ENCODE measurements at places on chromosomes 12 and 14.

DNA sequence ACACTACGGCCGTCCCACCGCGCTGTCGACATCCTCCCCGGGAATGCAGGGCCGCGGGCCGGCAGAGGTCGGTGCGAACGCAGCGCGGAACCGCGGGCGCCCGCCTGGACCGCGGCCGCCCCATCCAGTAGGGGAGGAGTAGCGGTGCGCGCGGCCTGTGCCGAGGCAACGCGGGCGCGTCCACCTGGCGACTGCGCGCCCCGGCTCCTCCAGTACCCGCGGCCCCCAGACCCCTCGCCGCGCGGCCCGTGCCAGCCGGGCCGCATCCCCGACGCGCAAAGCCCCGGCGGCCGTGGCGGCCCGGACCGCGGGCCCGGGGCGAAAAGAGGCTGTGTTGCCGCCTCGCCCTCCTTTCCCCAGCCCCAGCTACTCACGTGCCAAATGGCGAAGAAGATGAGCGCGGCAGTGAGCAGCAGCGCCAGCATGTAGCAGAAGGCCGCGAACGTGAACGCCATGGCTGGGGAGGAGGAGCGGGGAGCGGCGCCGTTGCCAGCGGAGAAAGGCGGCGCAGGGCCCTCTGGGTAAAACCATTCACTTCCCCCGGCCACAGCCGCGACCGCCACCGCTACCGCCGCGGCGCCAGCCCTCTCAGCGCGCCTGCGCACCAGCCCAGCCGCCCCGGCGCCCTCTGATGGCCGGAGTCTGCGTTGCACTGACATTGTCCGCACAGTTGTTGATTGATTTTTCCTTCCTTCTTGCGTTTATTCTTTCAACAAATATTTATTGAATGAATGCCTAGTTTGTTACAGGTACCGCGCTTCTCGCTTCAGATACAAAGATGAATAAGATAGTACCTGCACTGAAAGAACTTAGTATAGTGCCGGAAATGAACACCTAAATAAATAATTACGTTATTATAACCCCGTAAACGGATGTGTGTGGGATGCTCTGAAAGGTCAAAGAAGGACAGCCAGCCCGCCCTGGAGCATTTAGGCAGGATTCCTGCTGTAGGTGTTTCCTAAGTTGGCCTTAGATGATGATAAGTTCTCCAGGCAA lies at the start of gene CNIH1:
TSS of gene CNIH1 (minus strand) at position 502 of the 996 bp plus-strand sequence. CDS start at position 455, 47 bp downstream.
- peak; percentile 81 for DNase-seq

GRCh38 chr12:2722806-2723205 lies 72.0 kb upstream of the FKBP4 start:
- no peak for DNase-seq

DNA sequence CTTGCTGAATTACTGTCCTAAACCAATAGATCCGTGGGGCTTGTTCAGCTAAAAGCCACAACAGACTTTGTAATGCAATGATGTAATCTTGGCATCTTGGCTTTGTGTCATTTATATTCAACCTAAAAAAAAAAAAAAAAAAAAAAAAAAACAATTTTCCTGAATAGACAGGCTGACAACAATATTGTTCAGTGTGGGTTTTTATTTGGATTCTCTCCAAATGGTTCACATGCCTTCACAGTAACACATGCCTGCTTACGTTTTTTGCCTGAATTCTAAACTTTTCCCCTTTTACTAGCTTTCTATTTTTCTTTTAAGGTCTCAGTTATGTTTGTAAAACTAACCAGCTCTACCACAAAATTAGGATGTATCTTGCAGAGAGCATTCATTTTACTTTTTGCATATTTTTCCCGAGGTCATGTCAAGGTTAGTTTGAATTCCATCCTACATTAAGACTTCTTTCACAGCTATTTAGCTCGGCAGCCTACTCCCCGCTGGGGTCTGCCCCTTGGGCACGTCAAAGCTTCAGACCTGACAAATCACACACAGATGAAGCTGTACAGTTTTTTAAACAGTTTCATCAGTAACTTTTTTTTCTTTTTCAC lies 213.7 kb upstream of the NPAS3 start:
- DNase-seq, result no peak

DNA sequence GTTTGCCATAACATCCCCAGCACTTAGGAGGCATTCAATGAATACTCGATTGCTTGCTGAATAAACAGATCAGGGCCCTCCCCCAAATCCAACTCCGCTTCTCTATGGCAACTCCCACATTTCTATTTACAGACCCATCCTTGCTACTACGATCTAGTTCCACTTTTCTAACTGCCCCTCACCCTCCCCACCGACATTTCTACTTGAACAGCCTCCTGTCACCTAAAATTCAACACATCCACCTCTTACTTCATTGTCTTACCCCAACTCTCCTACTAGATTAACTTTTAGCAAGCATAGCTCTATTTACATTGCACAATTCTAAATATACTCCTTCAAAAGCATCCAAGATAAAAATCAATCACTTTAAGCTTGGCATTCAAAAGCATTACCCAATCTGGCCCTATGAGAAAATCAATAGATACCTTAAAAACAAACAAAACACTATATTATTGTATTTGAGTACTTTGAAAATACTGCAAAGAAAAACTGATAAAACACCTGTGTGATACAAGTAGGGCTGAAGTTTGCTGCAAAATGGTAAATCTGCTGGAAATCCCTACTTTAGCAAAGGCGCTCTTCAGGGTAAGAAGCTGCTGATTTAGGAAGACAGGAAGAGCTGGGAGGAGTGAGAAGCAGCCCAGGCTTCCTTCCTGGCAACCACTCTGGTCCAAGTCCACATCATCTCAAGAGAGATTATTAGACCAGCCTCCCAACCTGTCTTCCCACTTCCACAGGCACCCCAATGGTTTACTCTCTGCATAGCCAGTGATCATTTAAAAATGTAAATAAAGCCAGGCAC lies 96.4 kb downstream of the HECTD4 start:
- DNase-seq, result no peak

GRCh38 chr14:53328841-53329240 lies 175.7 kb upstream of the DDHD1 start:
- no peak for DNase-seq

DNA sequence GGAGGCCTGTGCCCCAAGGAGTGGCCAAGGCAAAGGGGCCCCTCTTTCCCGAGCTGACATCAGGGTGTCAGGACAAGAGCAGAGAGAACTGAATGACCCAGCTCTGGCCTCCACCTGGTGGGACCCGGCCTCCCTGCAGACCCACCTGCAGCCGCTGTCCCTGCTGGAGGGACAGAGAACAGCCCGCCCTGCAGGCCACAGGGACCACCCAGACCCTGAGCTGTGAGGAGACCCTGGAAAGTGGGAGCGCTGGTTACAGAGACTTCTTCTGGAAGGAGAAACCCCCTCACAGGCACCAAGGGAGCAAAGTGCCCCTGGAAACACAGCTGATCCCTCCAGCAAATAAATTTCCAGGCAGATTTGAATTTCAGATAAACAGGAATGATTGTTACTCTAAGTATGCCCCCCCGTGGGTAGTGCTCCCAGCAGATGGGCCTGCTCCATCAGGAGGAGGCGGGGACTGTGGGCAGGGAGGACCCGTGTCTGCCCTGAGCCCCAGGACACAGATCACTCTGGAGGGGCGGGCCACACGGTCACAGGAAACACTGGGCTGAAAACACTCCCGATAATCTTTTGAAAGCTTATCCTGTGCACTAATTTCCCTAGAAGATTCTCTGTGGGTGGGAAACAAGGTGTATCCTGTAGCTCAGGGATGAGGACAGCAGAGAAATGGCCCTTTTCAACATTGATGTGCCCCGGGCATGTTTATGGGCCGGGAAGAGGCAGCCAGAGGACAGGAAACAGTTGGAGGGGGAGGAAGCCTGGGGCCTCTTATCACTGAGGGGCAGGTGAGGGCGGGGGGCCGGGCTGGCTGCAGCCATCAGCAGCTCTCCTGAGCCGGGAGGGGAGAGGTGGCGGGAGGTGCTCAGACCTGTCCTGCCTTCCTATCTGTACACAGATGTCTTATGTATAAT lies 276.0 kb downstream of the ADGRD1 start:
- DNase-seq, result no peak

DNA sequence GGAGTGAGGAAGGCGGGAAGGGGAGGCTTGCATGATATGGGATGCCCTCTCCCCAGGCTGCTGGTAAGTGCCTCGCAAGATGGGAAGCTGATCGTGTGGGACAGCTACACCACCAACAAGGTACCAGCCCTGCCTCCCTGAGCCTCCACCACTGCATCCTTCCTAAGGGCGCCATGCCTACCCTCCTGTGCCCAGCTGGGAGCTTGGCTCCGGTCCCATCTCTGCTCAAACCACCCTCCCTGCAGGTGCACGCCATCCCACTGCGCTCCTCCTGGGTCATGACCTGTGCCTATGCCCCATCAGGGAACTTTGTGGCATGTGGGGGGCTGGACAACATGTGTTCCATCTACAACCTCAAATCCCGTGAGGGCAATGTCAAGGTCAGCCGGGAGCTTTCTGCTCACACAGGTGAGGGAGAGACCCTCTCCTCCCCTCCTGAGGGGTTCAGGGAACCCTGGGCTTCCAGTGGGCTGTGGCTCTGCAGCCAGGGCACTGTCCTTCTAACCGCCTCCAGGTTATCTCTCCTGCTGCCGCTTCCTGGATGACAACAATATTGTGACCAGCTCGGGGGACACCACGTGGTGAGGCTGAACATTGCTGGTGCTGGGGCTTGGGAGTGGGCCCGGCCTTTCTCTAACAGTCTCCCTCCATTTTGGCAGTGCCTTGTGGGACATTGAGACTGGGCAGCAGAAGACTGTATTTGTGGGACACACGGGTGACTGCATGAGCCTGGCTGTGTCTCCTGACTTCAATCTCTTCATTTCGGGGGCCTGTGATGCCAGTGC lies 2.6 kb downstream of the GNB3 start:
- no peak for DNase-seq

DNA sequence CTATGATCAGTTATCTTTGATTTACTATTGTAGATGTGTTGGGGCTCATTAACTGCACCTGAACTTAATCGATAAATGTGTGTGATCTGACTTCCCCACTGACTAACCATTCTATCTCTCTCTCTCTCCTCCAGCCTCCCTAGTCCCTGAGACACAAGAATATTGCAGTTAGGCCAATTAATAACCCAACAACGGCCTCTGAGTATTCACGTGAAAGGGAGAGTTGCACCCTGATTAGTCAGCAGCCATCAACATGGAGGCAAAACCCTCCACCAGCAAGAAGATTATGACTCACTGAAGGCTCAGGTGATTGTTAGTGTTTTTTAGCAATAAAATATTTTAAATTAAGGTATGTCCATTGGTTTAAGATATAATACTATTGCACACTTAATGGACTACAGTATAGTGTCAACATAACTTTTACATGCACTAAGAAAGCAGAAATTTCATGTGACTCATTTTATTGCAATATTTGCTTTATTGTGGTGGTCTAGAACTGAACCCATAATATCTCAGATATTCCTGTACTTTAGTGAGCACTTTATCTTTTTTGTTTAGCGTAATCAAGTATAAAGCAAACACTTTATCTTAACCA lies 77.1 kb upstream of the PTGDR start:
- no peak for DNase-seq

DNA sequence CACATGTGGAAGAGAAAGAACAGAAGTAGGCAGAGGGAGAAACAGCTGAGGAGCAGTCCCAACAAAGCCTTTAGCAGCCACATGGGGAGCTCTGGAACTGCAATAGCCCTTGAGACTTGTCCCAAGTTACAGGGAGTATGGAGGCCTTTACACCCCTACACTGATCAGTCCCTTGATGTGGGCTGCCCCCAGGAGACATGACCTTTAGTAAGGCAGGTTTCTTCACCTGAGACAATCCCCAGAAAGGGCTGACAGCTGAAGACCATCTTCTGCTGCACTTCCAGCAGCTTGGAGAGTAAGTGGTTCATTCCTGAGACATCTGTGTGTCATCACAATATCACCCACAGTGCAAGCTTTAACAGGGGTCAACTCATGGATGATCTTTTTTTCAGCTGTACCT lies 8.6 kb upstream of the SNAPC1 start:
- DNase-seq, result no peak

DNA sequence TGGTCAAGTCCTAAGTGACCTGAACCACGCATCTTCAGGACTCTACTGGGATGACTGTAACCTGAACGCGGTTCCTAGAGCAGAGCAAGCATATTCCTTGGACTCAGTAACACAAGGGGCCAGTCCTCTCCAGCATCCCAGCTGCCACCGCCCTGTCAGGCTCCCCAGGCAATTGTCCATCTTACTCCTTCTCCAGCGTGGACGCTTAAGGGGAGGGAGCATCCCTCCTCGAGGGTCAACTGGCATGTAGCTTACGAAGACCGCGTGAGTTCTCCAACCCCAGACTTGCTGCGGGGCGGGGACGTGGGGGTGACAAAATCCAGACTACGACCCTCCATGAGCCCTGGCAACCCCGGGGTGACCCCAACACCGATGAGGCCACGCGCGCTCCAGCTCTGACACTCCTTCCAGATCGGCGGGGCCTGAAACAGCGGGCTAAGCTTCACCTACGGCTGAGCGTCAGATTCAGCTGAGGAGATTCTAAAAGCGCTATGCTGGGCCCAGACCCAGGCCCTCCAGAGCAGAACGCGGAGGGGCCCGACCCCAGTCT lies 846 bp upstream of the MTHFD1 start:
- DNase-seq, result no peak

- no peak for DNase-seq
These were observed 12.6 kb downstream of the ZNF26 start for GRCh38 chr12:132998741-132999140.

DNA sequence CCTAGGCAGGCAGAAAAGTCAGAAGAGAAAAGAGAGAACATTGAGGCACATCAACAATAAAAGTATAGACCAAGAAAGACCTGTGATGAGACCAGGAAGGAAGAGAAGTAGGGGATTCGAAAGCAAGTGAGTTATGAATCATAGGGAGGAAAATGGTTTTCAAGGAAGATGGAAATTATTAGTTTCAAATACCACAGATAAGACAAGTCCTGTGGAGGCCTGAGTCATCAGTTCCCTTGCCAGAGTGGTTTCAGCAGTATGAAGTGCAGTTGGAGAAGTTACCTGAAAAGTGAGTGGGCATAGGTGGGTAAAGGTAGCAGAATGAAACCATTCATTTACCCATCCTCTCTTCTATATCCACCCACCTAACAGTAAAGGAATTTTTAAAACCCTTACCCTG lies 25.2 kb upstream of the TSPAN8 start:
- no peak for DNase-seq

DNA sequence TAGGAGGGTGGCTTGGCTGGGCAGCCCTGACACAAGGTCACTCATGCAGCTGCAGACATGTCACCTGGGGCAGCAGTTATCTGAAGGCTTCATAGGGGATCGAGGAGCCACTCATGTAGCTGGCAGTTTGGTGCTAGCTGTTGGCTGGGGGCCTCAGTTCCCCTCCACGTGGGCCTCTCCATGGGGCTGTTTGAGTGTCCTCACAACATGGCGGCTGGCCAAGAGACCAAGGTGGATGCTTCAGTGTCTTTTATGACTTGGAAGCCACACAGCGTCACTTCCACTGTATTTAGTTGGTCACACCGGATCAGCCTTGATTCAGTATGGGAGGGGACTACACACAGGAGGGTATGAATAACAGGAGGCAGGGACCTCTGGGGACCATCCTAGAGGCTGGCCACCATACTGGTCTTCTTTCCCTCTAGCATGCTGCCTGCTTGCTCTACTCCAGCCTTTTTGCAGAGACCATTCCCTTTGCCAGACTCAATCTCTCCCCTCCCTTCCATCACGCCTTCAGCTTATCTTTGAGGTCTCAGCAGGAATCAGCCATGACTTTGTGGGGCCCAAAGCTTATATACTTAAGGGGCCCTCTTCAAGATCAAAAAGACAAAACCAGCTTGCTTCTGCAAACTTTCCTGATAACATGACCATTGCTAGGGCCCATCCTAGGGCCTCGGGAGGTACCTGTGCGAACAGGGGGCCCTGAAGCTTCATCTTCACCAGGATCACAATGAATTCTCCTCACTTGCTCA lies 53.4 kb downstream of the RPH3A start:
- DNase-seq, result no peak

GRCh38 chr14:69997849-69998248 lies 118.6 kb downstream of the SMOC1 start:
- DNase-seq, result no peak
